ENCODE measurements at places on chromosomes 5 and 9.
A peak's percentile ranks its signal among the peaks of the same experiment; 100 is the strongest.

- no peak for DNase-seq
Measured at GRCh38 chr5:173835661-173836060, 52.5 kb upstream of the CPEB4 start.

- peak; percentile 78 for DNase-seq
Measured at GRCh38 chr5:2756211-2757152, 5.0 kb upstream of the IRX2 start.

- peak; percentile 70 for DNase-seq
Measured at GRCh38 chr5:139637438-139638089, 10.6 kb upstream of the CXXC5 start.

DNA sequence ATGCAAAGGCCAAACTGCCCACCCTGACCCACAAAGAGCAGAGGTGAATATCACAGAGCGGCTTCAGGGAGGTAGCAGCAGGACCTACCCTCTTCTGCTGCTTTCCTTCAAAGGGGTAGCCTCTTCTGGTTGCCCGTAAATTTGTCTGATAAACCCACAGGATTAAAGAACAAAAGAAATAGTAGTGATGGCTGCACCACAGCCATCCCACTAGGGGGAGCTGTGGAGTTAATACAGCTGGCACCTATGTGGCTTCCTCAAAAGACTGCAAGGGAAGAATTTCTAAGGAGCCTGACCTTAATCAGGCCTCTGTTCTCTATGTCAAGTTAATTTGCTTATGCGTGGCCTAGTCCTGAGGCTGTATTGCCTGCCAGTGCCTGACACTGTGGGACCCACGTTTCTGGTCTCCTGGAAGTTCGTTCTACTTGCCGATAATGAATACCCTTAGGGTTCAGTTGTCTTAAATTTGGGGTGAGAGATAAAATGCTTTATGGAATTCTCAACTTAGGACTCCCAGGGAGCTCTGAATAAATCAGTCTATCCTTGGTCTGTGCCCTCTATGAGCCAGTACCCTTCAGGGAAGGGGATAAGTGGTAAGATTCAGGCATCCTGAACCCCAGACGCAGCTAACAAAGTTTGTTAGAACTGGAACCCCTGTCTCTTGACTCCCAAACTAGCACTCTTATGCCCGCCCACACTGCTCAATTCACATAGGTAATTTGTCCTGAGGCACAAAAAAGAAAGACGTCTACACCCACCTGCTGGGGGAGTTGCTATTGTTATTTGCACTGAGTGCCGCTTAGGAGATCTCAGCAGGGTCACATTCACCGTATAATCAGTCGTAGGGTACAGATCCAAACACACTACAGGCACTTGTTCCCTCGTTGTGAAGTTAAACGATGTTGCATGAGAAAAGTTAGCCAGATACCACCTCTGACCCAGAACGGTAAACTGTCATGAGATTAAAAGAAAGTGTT, 77.1 kb downstream of the SUSD1 start:
- DNase-seq, result peak; percentile 41

- peak; percentile 65 for DNase-seq
Measured at GRCh38 chr9:72772661-72773060, 180.2 kb downstream of the ALDH1A1 start.

DNA sequence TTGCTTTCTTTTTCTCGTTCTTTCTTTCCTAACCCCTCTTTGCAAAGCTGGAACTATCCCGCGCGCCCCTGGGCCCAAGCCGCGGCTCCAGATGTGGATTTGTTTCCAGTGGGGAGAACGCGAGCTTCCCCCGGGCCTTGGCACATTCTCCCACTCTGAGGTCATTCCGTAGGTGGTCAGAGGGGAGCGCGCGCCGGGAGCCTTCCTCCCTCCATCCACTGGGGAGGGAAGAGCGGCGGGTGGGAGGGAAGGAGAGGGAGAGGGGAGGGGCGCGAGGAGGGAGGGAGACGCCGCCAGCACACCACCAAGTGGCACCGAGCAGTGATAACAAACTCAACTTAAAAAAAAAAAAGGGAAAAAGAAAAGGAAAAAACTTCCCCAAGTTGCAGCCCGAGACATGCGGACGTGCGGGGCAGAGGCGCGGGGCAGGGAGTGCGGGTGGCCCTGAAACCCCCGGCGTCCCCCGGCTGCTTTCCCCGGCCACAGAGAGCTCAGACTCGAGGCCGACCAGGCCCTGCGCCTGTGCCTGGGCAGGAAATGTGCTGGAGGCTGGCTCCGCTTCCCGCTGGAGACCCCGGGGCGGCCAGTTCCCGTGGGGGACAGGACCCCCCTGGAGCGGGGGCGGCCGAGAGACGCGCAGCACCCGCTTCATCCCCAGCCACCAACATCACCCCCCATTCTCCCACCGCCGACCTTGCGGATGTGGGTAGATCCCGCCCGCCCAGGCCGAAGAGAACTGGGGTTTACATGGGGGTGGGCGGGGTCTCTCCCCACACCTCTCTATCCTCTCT, 3.1 kb downstream of the IER5L start:
- DNase-seq, result peak; percentile 87

DNA sequence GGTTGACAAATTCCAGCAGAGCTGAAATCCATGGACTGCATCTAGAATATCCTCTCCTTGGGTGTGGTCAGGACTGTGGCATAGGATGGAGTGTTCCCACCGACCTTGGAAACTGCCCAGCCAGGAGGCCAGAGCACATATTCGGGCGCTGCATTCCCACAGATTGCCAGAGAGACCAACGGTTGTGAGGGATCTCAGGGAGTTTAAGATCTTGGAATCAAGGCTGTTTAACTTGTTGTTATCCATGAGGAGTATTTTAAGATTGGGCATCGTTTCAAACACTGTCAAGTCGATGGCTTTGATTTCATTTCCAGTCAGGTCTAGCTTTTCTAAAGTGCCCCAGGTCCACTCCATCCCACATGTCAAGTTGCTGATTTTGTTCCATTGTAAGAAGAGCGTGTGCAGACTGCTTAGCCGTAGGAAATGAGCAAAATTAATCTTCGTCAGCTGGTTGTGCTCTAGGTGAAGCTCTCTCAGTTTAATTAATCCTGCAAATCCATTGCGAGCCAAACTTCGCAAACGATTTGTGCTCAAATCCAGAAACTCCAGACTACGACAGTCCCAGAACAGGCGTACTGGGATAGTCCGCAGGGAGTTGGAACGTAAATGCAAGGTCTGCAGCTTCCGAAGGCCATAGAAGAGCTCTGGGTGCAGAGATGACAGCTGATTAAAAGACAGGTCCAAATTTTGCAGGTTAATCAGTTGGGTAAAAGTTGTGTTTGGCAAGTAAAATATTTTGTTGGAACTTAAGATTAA, 1.5 kb downstream of the LRRTM2 start:
- no peak for DNase-seq

- DNase-seq, result peak; percentile 74
Measured at GRCh38 chr5:129367883-129368282, 92.2 kb upstream of the ADAMTS19 start.

- no peak for DNase-seq
Measured at GRCh38 chr5:142435410-142436115, 110.7 kb upstream of the SPRY4 start.

DNA sequence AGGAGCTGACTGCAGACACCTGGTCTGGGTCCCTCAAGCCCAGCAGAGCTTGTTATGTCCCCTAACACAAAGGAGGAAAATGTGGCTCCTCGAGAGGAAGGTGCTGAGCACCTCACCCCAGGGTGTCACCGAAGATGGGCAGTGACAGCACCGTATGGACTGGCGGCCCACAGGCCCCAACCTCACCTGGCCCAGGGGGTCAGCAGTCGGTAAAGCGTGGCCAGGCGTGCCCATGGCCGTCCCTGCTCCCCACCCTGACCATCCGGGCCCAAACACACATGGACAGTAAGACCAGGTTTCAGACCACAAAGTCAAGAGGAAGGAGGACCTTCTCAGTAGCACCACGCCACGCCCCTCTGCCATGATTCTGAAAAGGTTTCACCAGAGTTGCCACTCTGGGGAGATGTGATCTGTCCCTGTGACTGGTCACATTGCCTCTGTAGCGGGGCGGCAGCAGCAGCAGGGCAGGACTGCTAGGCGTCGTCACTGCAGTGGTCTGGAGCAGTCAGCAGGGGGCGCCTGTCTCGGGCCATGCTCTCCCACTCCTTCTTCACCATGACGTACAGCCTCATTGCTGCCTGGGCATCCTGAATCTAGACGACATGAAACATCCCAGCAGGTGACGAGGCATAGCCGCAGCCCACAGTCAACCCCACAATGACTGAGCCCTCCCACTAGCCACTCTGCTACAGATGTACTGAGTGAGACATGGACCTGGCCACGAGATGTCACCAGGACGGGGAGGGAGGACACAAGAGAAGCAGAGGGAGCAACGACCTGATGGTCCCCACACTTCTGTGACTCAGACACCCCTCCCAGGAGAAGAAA, 11.1 kb downstream of the REXO4 start:
- DNase-seq, result peak; percentile 22

DNA sequence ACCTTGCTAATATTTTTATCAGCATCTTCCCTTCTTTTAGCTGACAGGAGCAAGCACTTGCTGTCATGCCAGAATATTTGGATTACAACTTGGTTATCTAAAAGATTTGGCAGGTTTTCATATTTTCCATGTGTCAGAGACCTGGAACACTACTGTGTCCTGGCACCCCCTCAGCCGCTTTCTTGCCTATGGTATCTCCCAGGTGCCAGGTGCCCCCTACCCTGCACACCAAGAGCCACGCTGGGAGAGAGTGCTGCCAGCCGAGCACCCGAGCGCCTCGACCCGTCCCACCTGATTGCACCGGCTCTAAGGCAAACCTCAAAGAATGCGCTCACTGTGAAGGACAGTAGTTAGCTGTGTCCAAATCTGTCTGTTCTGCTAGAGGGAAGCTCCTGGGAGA, 84.8 kb downstream of the GTF3C4 start:
- DNase-seq, result no peak

GRCh38 chr9:106104887-106105286, 410.5 kb downstream of the TMEM38B start:
- DNase-seq, result no peak

DNA sequence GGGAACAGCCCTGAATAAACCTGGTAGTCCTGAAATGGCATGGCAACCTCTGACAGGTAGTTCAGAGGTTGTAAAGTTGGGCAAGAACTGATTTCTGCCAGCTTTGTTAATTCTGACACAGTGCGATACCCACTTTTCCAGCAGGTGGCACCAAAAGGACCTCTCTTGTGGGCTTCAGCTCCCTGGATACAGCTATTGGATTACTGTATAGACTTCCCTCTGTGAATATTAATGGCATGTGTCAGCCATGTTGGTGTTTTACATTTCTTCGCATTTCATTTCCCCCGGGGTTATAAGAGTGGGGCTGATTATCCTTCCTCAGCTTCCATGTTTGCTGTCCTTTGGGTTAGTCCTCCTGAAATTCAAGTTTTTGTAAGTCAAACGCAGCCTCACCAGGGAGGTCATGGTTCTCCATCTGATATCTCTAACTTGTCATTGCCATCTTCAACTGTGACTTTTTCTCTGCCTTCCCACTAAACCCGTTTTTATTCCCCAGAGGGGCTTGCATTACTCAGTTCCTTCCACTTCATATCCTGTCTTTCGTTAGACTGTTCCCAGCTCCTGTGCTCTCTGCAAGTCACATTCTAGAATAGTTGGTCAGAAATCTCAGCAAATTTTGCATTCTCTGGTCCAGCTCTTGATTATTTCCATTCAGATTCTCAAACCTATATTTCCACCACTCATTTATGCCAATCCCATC, 135.6 kb downstream of the LIFR start:
- DNase-seq, result peak; percentile 36

DNA sequence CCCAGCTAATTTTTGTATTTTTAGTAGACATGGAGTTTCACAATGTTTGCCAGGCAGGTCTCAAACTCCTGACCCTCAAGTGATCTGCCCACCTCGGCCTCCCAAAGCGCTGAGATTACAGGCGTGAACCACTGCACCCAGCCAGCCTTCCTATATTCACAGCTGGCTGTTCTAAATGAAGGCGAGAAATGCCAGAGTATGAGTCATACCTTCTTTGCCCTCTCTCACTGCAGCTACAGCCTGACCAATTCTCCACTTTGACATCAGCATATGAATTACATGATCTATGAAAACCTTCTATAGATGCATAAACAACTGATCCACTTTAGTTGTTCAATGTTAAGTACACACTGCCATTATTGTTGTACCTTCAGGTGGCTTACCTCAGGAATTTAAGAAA, 14.5 kb downstream of the APTX start:
- no peak for DNase-seq

DNA sequence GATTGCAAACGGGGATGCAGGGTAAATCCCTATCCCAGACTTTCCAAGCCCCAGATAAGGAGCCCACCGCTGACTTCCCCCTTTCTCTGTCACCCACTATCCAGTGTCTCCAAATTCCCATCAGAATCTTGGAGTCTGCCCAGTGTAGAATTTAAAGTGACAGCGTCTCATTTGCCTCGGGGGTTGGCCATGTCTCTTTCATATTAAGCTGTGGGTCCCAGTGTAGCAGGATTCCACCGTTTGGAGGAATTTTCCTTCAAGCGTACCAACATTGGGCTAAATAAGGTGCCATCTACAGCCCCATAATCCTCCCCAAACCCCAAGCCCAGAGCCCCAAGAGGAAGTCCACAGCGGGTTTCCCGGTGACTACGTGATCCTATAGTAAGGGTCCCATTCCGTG, 1.1 kb downstream of the BRINP1 start:
- no peak for DNase-seq

- DNase-seq, result peak; percentile 89
Measured at GRCh38 chr9:128001779-128002298, 21.1 kb upstream of the EEIG1 start.

- no peak for DNase-seq
Measured at GRCh38 chr5:158882660-158883059, 217.1 kb downstream of the EBF1 start.

DNA sequence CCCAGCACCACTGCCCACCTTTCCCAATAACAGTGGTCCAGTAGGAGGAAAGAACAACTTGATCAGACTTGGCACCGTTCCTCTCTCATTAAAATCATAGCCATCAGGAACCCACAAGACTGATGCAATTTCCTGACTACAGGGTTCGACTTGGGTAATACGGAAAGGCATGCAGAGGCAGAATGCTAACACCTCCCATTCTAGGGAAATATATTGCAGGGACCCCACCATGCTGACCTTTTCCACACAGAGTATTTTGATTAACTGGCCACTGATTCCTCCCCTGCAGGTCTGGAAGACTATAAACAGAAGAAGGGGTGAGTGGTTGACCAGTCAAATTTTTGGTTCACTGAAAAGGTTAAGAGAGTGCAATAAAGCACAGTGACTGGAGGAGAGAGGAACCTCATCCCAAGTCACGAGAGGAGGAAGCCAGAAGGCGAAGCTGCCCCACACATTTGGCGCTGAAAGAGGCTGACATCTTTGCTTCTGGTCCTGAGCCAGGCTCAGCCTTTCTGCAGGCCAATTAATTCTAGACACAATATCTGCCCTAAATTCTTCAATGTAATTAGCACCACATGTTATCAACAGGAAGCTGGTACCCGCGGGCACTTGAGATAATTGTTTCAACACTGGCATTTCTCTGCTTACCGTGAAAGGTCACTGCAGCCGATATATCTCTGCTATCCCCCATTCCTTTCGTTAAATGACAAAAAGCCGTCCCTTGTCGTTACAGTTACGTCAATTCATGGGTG, 64.7 kb upstream of the SPOCK1 start:
- peak; percentile 97 for DNase-seq

DNA sequence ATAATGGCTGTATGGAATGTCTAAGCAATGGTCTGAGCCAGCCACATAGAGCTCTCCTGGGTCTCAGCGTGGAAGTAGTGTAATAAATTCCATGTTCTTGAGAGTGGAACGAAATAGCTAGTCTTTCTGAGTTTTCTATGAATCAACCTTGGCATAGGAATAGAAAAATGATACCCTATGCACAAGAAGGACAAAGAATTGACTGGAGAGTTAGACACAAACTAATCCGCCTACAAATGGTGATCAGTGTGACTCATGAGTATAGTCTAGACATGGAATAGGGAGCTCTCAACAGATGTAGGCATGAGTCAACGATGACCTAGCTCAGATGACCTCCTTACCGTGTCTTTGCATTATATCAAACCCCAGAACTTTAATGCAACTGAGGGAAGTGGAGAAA, 256.8 kb upstream of the GRIN3A start:
- DNase-seq, result peak; percentile 94

Measured in astrocyte (in vitro differentiated cells and primary cell).